ENCODE measurements at places on chromosomes 7 and 10. TPM values are rescaled to one million over a fixed set of nuclear protein-coding genes. Genes with fewer than 3 reads are reported as not detected.

SUN3 gene
- not detected for total RNA-seq

TMEM140 gene
- 12.0 TPM for total RNA-seq

SLC29A4 gene
- 6.1 TPM for total RNA-seq

SPAM1 gene
- total RNA-seq = not detected

STOX1 gene
- not detected for total RNA-seq

TRPV5 gene
- total RNA-seq = not detected

HABP2 gene
- total RNA-seq = not detected

GIMAP1 gene
- total RNA-seq = 0.09 TPM
